ENCODE measurements at places on chromosomes 2 and 18. TPM values are rescaled to one million over a fixed set of nuclear protein-coding genes. Genes with fewer than 3 reads are reported as not detected.

The MBD2 gene
- total RNA-seq: 115 TPM

The UNC50 gene
- total RNA-seq: 36.5 TPM

The NEU4 gene
- 124 TPM for total RNA-seq

The SERPINB13 gene
- not detected for total RNA-seq

The KIAA2012 gene
- 0.11 TPM for total RNA-seq

The MSTN gene
- 0.17 TPM for total RNA-seq

The CDK5R2 gene
- total RNA-seq: 0.22 TPM

The AFG3L2 gene
- 107 TPM for total RNA-seq

The LOXL3 gene
- 1.5 TPM for total RNA-seq

The GNLY gene
- 1.4 TPM for total RNA-seq

The COL3A1 gene
- 48.0 TPM for total RNA-seq

All from left colon (tissue), 2 donors.